Cerebellum (tissue), 4 donors: ENCODE measurements at places on chromosomes 7 and 10. TPM values are rescaled to one million over a fixed set of nuclear protein-coding genes. Genes with fewer than 3 reads are reported as not detected.

GRCh38 chr7:149569025-149569725 lies 71.6 kb upstream of the ZNF746 start:
- DNase-seq: no peak

DNA sequence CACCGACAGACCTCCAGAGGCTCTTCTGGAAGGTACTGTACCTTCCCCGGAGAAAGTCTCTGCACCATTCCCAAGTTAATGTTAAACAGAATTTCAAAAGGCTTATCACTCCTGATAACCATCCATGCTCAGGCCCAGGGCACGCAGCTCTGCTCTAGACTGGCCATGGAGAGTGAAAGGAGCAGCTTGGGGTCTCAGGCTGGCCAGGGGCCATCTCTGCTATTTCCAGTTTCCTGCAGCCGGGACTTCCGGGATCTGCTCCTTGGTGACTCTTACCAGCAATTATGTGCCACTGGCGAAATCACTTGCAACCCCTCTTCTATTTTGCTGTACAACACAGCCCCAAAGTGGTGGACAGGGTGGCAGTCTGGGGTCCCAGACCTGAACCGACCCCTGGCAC lies 6.0 kb downstream of the CLDN15 start:
- no peak for DNase-seq

- DNase-seq: no peak
These were observed 41.3 kb upstream of the ADRA2A start for GRCh38 chr10:111035542-111035941.

- no peak for DNase-seq
These were observed 13.6 kb downstream of the PTPRE start for GRCh38 chr10:127920306-127921074.

DNA sequence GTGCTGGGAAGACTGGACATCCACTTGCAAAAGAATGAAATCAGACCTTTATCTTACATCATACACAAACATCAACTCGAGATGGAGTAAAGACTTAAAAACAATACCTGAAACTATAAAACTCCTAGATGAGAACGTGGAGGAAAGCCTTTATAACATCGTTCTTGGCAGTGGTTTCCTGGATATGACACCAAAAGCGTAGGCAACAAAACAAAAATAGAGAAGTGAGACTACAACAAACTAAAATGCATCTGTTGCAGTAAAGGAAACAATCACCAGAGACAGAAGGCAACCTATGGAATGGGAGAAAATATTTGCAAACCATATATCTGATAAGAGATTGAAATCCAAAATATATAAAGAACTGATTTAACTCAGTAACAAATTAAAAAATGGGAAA lies 33.3 kb downstream of the CC2D2B start:
- DNase-seq: no peak

DNA sequence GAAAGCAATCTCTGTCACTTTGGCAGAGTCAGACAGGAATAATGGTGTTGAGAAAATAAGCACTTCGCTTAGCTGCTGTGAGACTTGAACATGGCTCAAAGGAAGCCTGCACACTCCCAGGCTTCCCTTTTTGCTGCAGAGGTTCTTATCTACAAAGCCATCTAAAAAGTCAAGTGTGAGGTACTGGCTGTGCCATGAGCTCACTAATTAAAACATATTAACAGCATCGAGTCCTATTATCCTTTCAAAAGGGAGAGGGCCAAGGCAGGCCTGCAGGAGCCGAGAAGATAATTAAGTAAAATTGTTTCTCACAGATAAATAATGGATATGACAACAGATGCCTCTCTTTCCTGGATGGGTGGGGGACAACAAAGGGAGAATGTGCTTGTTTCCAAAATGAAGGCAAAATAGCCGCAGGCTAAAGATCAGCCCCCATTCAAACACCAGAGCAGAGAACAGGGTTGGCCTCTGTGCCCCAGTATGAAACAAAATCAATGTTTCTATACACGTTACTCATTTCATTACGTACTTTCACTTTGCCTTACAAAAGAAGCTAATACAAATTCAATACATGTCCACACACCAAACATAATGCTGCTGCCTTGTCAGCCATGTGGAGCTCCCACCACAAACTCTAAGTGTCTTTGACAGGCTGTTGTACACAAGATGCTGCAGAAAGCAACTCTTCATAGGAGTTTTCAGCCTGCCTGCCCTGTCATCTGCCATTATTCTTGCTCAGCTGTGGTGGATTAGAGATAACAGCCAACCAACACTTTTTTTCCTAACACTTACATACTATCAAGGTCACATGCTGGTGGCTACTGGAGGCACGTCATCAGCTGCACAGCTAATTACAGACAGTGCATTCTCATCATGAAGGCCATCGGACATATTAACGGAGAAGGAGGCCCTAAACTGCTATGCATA lies 55.3 kb downstream of the ELAPOR2 start:
- no peak for DNase-seq

DNA sequence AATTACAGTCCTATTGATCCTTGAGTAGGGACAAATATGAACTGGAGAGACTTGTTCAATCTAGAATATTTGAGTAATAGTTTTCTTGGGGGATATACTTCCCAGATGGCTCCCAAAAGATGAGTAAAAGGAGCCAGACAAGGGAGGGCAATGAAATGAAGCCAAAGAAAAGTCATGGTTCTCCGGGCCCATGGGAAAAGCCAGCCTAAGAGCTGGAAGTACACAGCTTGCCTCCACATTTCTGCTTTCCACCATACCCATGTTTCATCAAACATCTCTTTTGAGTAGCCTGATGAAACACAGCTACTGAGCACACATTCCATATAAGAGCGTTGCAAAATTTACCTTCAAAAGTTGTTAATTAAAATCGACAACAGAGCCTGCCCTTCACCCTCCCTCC lies 535.0 kb upstream of the FZD8 start:
- DNase-seq: no peak

DNA sequence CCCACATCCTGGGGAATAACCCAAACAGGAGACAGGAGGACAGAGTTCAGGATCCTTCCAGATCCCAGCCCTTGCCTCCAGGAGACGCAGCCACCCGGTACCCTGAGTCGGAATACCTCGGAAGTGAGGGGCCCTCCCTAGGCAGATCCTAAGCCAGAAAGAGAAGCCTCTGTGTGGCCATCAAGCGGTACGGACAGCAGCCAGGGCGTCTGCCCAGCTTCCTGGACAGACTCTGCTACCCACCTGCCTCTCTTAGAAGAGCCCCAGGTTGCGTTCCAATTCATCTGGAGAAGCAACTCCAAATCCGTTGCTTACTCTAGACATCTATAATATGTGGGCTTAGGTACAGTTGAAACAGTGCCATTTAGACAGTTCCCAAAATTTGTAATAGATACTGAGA lies 220.2 kb upstream of the SH2B2 start:
- DNase-seq: no peak

- no peak for DNase-seq
These were observed 14.2 kb upstream of the PFKP start for GRCh38 chr10:3053155-3053554.

GRCh38 chr10:6659451-6659850 lies 79.4 kb upstream of the PRKCQ start:
- DNase-seq: no peak

GRCh38 chr7:46756996-46757395 lies 824.9 kb downstream of the TNS3 start:
- DNase-seq: no peak

DNA sequence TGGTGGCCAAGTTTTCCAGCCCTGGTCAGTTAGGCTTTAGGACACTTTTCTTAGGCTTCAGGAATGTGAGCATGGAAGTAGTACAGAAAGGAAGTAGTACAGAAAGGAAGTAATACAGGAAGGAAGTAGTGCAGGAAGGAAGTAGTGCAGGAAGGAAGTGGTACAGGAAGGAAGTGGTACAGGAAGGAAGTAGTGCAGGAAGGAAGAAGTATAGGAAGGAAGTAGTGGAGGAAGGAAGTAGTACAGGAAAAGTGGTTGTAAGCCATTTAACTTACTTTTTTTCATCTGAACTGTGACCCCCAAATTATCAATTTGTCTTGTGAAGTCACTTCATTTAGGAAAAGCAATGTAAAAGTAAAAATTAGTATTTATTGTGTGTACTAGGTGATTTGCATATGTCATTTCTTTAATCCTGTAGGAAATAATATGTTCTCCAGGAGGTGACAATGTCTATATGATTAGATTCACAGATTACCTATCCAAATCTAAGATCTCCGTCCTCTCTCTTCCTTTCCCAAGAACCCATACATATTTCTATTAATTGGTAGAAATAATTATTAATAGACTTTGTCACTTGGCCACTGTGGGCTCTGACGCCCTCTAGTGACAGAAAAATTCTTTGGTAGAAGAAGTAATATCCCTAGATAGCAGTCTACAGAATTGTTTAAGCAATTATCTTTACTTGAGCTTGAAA lies 3.9 kb upstream of the FAS start:
- peak; percentile 42 for DNase-seq

GRCh38 chr7:109126404-109127050 lies 556.9 kb downstream of the DNAJB9 start:
- no peak for DNase-seq

DNA sequence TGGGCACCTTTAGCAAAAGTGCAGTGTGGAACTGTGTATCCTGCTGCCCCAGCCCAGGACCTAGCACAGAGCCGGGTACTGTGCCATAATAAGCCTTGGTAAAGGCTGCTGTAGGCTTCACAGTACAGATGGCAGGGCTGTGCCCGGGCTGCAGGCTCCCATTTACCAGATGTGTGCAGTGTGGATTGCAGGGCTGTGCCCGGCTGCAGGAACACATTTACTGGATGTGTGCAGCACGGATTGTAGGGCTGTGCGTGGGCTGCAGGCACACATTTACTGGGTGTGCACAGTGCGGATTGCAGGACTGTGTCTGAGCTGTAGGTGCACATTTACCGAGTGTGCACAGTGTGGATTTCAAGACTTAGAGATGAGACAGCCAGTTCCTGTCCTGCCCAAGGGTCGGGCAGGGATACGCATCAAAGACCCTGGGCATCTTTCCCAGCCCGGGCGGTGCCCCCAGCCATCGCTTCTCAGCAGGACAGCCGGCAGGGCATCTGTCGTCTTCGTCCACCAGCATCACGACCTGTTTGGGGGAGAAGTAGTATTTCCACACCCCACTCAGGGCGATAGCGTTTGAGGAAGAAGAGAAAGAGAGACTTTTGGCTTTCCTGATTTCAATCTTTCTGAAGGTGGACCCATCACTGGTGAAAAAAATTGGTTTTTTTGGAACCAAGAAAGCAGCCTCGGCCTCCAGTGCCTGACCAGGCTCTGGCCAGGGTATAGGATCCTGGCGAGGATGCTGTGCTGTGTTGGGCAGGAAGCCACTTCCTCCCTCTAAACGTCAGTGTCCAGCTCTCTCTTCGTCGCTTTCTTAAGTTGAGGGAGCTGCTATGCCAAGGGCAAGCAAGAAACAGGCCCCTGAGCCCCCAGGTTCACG lies 180.8 kb downstream of the CUX1 start:
- peak; percentile 60 for DNase-seq

DNA sequence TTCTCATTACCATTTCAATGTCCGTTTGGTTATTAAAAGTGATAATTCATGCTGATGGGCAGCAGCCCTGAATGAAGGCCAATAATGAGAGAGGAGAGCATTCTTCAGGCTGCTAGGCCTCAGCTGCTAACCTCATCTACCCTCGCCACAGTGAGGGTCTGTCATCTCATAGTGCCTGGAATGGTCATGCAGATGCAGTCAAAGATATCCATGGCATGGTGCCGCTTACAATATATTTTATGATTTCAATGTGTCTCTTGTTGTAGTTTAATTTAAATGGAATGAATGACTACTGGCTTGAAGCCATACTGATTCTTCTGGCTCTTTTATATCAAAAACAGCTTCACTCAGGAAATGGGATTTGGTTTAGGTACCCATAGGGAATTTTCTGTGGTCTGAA lies 126.9 kb downstream of the SLC16A9 start:
- no peak for DNase-seq

DNA sequence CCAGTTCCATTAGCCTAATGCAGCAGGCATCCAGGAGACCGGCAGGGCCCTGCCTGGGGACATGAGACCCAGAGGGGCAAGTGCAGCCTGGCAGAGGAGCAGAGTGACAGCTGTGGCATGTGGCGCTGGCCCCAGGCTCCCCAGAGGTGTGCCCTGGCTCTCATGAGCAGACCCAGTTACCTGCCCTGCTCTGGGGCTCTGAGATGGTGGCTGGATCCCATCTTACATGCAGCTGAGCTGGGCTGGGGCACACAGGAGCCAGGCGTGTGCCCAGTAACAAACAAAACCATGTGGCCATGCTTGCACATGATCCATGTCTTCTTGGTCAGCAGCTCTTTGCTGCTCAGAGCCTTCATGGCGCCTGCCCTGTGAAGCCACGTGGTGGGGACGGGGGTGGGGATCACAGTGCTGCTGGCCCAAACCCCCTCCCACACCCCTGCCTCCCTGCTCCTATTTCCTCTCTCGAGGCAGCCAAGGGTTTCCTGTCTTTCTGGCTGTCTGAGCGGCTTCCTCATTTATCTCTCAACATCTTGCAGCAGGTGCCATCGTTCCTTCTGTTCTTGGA lies 40.3 kb upstream of the GTF2I start:
- no peak for DNase-seq

DNA sequence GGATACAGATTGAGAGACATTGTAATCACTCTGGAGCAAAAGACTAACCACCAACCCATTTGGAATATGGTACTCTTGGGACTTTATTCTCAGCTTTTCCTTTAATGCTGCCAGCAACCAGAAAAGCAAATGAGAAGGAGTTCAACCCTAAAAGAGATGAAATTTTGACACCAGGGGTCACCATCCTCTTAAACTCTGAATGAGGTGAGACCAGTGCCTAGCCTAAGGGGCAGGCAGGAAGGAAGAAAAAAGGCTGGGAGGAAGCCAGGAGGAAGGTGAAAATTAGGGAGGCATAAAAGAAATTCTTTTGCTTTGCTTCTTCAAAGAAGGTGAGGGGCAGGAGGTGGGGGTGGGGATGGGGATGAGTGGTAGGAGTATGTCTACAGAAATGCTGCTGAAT lies 135.8 kb downstream of the JAZF1 start:
- no peak for DNase-seq

DNA sequence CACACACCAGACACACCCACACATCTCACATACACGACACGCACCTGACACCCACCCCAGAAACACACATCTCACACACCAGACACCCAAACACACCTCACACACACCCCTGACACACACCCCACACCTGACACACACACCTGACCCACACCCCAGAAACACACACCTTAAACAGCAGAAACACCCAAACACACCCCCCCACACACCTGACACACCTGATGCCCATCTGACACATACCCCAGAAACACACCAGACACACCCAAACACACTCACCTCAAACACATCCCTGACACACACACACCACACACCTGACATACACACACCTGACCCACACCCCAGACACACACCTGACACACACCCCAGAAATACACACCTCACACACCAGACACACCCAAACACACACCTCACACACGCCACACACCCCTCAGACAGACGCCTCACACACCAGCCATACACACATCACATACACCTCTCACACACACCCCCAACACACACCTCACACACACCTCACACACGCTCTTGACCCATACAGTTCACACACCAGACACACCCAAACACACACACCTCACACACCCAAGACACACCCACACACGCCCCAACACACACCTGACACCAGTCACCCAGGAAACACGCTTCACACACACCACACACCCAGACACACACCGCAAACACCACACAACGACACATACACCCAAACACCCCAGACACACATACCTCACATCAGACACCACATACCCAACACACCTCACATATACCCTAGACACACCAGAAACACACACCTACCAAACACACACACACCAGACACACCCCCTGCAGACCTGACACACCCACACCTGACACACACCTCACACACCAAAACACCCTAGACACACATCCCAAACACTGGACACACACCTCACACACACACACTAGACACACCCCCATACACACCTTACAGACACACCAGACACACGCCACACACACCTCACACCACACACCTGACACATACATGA lies 1.7 kb upstream of the CALY start:
- no peak for DNase-seq

The DBF4 gene
- total RNA-seq: 16.2 TPM

The NKX2-3 gene
- total RNA-seq: not detected

The RPP38 gene
- 5.9 TPM for total RNA-seq
